ENCODE measurements at places on chromosomes 2 and 18.

GRCh38 chr2:237670641-237671040 is 43.3 kb downstream of the LRRFIP1 start:
- DNase-seq, result peak; percentile 79

- DNase-seq, result peak; percentile 89
Measured at GRCh38 chr18:13382366-13382953, 163.9 kb downstream of the LDLRAD4 start.

DNA sequence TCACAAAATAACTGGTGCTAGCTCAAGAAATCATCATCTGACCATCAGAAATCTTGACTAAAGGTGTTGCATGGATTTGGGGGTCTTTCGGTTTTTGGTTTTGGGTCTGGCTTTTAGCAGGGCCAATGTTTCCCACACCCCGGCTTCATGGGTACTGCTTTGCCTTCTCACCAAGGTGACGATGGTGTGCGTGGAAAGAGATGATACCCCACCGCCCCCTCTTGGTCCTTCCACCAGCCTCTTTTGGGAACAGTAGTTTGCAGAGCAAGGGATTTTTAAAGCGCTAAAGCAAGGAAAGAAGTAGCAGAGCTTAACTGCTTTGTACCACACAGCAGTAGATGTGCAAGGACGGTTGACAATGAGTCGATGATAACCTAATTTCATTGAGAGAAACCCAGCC is 42.3 kb downstream of the BOLA3 start:
- no peak for DNase-seq

- DNase-seq, result no peak
Measured at GRCh38 chr2:86592547-86593230, 29.4 kb upstream of the CHMP3 start.

GRCh38 chr18:21277578-21277977 is 35.5 kb downstream of the GREB1L start:
- DNase-seq, result no peak

- DNase-seq, result no peak
Measured at GRCh38 chr18:43866696-43867095, 589.4 kb upstream of the SYT4 start.

GRCh38 chr2:230153390-230153976 is 66.3 kb downstream of the SP110 start:
- no peak for DNase-seq

DNA sequence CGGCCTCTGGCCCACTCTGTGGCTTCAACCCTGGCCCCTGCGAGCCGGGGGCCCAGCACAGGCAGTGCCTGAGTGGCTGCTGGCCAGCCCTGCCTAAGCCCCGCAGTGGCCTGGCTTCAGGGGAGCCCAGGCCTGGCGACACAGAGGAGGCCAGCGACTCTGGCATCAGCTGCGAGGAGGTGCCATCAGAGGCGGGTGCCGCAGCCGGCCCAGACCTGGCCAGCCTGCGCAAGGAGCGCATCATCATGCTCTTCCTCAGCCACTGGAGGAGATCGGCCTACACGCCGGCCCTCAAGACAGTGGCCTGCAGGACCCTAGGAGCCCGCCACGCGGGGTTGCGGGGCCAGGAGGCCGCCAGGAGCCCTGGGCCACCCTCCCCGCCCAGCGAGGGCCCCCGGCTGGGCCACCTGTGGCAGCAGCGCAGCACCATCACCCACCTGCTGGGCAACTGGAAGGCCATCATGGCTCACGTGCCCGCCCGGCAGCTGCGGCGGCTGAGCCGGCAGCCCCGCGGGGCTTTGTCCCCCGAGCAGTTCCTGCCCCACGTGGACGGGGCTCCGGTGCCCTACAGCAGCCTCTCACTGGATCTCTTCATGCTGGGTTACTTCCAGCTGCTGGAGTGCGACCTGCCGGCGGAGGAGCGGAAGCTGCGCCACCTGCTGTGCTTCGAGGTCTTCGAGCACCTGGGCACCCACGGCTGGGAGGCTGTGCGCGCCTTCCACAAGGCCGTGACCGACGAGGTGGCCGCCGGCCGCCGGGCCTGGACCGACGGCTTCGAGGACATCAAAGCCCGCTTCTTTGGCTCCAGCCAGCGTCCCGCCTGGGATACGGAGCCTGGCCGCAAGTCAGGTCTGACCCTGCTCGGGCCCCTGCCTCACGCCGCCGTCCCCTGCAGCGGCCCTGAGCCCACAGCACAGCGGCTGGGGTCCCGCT is 7.5 kb upstream of the KLHL30 start:
- peak; percentile 72 for DNase-seq

DNA sequence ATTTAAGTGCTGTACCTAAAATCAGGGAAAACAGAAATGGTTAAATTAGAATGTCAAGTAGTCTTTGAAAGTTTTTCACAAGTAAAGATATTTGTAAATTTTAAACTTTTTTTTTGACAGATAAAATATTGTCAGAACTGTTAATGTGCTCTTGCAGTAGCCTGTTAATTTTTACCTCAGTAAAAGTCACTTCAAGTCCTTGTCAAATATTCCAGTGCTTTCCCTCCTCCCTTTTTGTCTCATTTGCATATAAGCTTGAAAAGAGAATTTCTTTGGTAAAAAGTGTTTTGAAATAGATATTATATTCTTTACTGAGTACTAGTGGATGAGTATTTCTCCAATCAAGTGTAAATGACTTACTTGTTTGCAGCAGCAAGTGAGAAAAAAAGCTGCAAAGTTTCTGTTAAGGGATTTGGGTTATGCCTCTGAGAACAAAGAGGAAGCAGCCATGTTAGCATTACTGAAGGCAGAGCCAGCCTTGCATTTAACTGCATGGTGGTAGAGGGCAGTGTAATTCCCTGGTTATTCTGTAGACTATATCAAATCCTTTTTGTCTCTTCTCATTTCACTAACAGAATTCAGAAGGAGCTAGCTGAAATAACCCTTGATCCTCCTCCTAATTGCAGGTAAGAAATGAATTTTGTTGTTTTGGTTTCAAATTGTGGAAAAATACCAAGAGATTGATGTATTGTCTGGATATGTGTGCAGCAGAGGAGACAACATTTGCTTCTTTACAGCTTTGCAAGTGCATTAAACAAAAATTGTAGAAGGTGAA is 3.2 kb downstream of the UBE2E3 start:
- no peak for DNase-seq

DNA sequence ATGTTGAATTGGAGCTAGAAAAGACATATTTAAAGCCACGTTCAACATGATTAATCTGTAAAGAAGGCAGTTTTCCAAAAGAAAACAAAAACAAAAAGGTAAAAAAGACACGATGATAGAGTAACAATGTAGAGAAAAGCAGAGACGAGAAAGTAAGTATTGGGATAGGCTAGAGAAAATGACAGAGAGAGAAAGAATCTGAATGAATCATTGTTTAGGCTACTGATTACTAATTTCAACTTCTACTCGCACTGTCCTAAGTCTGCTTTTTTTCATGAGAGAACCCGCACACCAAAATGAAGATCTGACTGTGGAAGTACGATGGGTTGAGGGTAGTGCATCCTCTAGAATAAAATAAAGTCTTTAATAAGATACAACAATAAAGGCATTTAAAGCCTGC is 1599.2 kb upstream of the TMEFF2 start:
- DNase-seq, result no peak

DNA sequence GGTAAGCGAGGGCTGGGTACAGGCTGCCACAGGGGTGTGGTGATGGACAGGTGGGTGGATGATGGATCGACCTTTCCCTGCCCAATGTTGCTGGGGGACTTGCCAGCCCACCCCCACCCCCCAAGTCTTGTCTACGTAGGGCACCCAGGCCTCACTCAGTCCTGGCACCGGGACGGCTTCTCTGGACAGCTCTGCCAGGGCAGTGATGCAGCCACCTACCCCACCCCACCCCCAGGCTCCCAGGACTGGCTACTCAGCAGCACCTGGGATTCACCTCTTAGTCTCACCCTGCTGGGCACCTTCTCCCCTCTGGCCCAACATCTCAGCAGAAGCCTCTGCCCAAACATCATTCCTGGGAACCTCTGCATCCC is 55.7 kb downstream of the ANKMY1 start:
- DNase-seq, result peak; percentile 44

- DNase-seq, result no peak
Measured at GRCh38 chr18:49613641-49614151, 51.8 kb downstream of the LIPG start.

- DNase-seq, result no peak
Measured at GRCh38 chr2:72263776-72264060, 116.1 kb upstream of the CYP26B1 start.

DNA sequence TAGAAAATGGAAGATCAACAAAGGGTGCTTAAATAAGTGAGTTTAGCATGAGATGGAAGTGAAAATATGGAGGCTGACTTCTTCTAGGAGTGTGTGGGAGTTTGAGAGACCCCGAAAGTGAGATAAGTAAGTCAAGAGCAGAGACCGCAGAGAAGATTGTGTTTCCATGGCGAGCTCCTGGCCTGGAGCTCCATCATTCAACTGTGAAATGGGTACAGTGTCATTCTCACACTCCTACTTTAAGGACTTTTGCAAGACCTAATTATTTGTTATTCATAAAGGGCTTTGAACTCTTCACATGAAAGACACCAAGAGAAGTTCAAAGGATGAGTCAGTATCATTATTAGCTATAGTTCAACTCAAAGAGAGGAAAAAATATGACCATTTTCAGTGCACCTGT is 134.2 kb upstream of the PIK3C3 start:
- DNase-seq, result no peak

- no peak for DNase-seq
Measured at GRCh38 chr18:24989760-24990593, 362.0 kb downstream of the ZNF521 start.

Data from aorta (tissue), 5 donors.